ENCODE measurements at places on chromosomes 5 and 9. TPM values are rescaled to one million over a fixed set of nuclear protein-coding genes. Genes with fewer than 3 reads are reported as not detected.

DNA sequence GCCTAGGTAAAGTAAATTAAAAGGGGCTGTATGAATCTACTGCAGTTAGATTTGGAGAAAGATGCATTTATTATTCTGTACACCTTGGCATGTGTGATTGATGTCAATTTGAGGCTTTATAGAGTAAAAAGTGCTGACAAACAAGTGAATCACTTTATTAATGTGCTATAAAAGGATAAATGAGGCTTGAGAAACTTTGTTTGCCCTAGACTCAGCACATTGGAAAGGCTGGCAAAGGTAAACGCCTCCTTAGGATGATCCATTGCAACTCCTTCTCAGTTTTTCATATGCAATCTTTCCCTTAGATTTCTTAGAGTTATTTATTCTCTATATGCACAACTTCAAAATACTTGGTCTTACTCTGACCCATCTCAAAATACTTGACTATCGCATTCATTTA is 369.0 kb downstream of the HINT1 start:
- DNase-seq: no peak

- no peak for DNase-seq
These were observed 62.6 kb upstream of the FRRS1L start for GRCh38 chr9:109229682-109230081.

The OMD gene
- total RNA-seq: not detected

The ANKRD34B gene
- not detected for total RNA-seq

The DNAI1 gene
- not detected for total RNA-seq
